ENCODE measurements at places on chromosomes 3 and 15.
A peak's percentile ranks its signal among the peaks of the same experiment; 100 is the strongest.

DNA sequence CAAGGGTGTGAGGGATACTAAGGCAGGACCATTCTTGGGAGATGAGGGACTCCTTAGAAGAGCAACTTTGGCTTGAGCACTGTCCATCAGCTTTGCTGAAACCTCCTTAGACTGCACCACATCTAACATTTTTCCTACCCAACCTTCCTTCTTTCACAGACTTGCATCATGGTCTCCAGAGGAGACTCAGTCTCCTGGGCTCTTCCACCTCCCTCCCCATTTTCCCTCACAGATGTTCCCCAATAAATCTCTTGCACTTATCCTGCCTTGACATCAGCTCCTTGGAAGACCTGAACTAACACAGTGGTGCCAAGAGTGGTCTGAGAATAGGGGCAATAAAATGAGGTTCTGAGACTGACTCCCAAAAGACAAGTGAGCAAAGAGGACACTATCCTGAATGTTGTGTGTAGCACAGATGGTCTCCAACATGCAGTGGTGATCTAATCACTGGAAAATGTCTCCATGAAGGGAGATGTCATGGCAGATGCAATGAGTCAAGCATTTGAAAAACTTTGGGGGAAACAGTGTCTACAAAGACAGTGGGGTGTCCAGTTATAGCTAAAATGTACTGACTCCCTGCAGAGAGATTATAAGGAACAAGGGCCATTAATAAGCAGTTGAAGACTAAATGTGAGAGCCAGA is 26.0 kb upstream of the BOC start:
- DNase-seq = no peak

- DNase-seq = peak; percentile 22
Measured at GRCh38 chr3:48656841-48657281, 5.8 kb downstream of the CELSR3 start.

DNA sequence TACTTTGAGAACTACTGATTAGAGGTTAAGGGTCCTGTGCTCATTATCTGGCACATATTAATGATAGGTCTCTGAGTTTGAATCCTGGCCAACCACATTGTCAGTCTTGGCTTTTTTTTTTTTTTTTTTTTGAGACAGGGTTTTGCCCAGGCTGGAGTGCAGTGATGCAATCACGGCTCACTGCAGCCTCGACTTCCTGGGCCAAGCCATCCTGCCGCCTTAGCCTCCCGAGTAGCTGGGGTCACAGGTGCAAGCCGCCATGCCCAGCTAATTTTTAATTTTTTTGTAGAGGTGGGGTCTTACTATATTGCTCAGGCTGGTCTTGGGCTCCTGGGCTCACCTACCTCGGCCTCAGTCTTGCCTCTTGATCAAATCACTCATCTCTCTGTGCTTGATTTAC is 547 bp upstream of the PCCB start:
- DNase-seq = no peak

DNA sequence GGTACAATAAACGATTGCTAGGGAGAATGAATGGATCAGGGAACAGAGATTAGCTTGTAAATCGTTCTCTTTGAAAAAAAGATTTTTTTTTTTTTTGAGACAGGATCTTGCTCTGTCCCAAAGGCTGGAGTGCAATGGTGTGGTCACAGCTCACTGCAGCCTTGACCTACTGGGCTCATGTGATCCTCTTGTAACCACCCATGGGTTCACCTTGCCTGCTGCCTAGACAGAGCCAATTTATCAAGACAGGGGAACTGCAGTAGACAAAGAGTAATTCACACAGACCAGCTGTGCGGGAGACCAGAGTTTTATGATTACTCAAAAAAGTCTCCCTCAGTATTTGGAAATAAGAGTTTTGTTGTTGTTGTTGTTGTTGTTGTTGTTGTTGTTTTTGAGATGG is 39.6 kb downstream of the METTL6 start:
- no peak for DNase-seq

GRCh38 chr3:102141096-102141927 is 292.0 kb downstream of the NFKBIZ start:
- no peak for DNase-seq

DNA sequence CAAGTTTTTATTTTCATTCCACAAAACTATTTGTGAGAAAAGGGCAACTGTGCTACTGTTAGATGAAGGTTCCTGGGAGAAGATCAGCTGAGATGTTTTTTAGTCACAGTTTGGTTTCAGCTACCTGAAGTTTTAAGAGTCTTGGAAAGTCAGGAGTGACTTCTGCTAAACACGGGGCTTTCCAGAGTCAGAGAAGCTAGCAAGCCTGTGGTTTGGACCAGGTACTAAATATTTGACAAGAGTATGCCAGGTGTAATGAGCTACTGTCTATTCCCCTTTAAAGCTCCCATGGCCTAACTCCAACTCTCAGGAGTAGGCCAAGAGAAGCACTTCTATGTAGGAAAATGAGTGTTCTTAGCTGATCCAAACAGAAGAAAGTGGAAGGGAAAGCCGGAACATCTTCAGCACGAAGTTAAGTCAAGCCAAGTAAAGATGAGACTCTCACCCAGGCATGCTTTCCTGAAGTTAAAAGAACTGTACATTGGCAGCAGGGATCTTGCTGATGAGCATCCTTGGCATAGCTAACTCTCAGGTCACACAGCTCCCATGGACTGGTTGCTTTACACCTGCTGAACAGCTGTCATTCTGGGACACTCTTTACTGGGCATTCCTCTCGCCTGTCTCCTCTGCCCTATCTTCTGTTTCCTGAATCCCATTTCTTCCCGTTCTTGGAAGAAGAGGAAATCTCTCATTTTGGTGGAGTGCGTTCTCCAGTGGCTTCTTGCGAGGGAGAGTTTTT is 22.5 kb downstream of the TM4SF18 start:
- no peak for DNase-seq

- no peak for DNase-seq
Measured at GRCh38 chr3:155747286-155747945, 2.5 kb upstream of the PLCH1 start.

DNA sequence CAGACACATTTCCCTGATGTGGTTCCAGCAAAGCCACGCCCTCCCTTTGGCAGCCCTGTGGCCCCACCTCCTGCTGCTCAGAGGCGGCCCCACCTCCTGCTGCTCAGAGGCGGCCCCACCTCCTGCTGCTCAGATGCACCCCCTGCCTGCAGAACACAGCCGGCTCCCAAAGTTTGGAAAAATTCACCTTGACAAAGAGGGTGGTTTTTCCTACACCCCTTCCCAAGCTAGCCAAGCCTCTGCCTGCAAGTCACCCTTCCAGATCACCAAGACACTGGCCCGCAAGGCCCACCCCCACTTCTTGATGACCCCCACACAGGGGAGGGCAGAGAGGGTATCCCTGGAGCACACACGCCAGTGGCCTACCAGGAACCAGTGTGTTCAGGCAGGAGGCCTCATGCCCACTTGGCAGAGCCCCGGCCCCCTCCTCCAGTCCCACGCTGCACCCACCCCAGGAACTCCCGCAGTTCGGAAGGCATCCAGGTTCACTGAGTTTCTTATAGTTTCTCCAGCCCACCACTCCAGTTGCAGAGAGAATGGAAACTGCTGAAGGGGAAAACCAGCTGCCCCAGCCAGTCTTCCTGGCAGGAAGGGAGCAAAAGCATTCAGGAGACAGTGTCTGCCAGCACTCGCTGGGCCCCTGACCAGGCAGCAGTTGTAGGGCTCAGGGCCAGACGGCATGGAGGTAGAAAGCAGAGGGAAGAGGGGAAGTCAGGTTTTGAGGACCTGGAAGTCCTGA is 2.3 kb upstream of the HAPLN3 start:
- DNase-seq = peak; percentile 81

DNA sequence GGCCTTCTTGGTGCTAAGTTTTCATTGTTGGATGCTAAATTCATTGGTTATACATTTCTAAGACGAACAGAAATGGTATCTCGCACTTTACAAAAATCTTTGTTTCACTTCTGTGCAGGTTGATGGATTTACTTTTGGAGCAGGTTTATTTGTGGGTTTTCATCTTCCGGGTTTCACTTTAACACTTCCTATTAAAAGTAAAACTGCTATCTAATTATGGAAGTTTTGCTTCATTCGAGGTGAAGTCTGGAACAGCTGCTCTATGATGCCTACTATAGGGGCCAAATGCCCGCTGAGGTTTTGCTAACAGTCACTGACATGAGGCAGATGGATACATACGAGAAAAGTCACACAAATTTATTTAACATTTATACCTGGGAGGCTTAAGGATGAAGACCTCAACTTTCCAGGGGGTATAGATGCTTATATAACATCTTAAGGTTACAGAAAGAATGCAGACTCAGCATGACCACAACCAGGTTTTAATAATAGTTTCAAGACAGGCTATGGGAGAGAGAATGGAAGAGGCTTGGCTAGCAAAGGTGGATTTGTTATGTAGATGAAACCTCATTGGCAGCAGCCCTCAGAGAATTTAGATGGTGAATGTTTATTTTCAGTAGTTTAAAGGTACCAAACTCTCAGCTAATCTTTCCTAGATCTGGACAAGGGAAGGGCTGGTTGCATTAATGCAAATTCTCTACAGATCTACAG is 54.2 kb downstream of the OSTN start:
- no peak for DNase-seq

DNA sequence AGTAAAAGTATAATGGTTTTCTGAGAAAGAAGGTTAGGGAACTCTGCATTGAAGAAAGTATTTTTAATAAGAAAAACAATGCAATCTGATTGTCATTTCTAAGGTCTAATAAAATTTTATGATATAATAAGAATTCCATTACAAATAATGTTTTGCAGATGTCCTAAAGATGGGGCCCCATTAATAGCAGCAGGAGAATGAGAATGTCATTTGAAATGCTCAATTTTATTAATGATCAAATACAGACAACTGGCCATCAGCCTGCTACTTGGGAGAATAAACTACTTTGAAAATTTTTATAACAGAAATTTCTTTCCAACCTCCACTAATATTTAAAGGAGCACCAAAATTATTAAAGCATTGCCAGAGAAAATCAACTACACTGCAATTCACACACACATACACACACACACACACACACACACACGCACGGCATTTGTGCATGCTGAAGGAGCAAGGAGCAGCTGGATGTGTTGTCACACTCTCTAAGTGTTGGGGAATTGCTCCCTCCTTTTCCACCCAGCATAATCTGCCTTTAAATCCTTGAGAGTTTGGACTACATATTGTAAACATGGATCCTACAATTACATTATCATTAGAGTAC is 109.5 kb downstream of the THRB start:
- no peak for DNase-seq

- DNase-seq = no peak
Measured at GRCh38 chr15:90421527-90421926, 33.5 kb downstream of the IQGAP1 start.

- DNase-seq = no peak
Measured at GRCh38 chr3:196412704-196413103, 19.5 kb downstream of the UBXN7 start.

- no peak for DNase-seq
Measured at GRCh38 chr15:48010316-48010715, 110.5 kb upstream of the SLC24A5 start.

- DNase-seq = no peak
Measured at GRCh38 chr3:155790272-155790925, 15.7 kb downstream of the C3orf33 start.

GRCh38 chr3:31839144-31839917 is 141.7 kb downstream of the OSBPL10 start:
- DNase-seq = no peak

- no peak for DNase-seq
Measured at GRCh38 chr3:125433611-125434041, 58.5 kb upstream of the ZNF148 start.

GRCh38 chr15:93087825-93088199 is 1.2 kb downstream of the RGMA start:
- DNase-seq = peak; percentile 45

DNA sequence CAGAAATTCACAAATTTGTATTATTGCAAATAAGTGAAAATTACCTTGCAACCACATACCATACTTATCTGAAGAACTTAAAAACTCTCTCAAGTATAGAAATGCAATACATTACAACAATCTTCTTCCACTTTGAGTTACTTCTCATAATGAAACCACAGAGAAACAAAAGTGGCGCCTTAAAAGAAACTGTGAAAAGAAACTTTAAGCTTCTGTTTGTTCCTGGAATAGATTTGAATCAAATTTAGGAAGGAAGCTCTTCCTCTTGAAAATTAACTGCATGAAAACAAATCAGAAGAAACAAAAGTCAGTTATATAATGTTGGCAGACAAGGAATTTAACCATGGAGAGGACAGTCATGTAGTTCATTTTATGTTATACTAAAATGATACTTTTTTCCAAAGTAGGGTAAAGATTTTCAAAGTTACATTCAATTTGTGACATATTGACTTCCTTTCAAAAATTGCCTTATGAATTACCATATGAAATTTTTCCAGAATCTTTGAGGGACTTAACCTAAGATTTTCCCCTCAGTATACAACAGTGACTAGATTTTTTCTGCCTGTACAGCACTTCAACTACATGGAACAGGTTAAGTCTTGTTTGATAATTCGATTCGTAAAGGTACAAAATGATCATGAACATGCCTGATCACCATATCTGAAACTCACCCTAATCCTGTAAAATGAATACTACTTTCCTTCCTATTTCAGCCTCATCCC is 57.6 kb upstream of the TNFSF10 start:
- no peak for DNase-seq

GRCh38 chr15:61169904-61170695 is 59.0 kb downstream of the RORA start:
- peak; percentile 1 for DNase-seq

DNA sequence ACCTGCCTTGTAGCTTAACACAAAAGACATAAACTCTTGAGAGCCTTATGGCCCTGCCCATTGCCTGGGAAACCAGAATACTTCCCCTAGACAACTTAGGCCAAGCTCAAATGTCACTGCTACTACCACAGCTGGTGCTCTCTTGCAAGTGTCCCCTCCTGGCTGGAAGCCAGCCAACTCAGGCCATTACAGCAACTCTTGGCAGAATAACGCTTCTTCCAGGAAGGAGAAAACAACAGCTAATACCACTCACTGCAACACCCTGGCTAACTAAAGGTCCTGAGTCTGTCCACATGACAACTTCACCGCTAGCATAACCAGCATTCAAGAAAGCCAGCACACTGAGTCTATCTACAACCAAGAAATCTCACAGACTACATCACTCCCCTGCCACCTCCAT is 5.1 kb upstream of the B4GALT4 start:
- no peak for DNase-seq

DNA sequence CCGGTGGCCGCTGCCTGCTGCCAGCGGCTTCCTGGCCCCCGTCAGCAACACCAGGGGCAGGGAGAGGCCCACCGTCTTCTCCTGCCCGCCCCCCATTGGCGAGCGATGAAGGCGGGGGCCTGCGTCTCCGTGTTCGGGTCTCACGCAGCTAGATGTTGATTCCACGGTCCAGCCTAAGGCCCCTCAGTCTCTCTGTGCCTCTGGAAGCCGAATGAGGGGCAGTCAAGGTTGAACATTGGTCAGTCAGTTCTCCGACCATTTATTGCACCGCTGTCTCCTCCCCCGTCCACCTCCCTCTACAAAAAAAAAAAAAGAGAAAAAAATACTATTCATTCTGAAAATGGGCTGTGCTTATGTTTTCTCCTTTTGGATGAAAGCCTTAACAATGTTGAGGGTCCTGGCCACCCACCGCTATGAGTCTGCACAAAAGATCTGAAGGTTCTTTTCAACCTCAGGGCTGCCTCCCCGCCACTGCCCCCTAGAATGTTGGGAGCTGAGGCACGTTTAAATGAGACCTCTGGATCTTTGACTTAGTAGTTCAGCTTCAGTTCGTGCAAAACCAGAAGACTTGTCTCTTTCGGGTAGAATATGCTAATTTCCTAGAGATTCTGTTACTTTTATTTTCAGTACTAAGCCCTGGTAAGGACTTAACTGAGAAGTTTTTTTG is 736 bp downstream of the IREB2 start:
- DNase-seq = peak; percentile 4

GRCh38 chr3:52223449-52224408 is 1.7 kb downstream of the TLR9 start:
- DNase-seq = no peak

- no peak for DNase-seq
Measured at GRCh38 chr15:98071786-98072185, 111.3 kb downstream of the ARRDC4 start.
